ENCODE measurements at places on chromosomes 1 and 21.

GRCh38 chr1:212816567-212817278 is 25.0 kb downstream of the TATDN3 start:
- no peak for DNase-seq

DNA sequence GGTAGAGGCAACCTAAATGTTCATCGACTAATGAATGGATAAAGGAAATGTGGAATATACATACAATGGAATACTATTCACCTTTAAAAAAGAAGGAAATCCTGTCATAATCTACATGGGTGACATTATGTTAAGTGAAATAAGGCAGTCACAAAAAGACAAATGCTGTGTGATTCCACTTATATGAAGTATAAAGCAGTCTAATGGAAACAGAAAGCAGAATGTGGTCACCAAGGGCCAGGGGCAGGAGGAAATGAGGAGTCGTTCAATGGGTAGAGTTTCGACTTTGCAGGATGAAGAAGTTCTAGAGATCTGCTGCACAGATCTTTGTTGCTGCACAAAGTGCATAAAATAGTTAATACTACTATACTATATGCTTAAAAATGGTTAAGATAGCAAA is 7.8 kb downstream of the DIPK1A start:
- DNase-seq = peak; percentile 37

DNA sequence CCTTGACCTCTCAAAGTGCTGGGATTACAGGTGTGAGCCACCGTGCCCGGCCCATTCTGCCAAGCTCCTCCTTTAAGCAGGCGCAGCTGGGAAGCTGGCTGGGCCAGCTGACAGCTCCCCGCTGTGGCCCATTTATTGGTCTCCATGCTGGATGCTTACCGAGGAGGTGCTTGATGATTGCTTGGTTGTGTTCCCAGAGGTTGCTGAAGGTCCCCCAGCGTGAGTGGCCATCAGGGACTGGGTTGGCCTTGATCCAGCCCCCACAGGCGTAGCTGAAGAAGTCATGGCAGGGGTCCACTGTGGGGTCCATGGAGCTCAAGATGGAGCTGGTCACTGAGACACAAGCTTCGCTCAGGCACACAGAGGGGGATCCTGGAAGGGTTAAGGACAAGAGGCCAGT is 17.7 kb downstream of the ECE1 start:
- DNase-seq = no peak

- no peak for DNase-seq
Measured at GRCh38 chr1:84236256-84236655, 65.3 kb upstream of the SAMD13 start.

GRCh38 chr1:106249365-106249764 is 807.1 kb upstream of the PRMT6 start:
- no peak for DNase-seq

GRCh38 chr1:204463125-204464060 is 31.2 kb downstream of the PIK3C2B start:
- DNase-seq = no peak

- no peak for DNase-seq
Measured at GRCh38 chr1:221097479-221098281, 218.4 kb downstream of the HLX start.

- no peak for DNase-seq
Measured at GRCh38 chr1:147283011-147283410, 40.5 kb downstream of the CHD1L start.

DNA sequence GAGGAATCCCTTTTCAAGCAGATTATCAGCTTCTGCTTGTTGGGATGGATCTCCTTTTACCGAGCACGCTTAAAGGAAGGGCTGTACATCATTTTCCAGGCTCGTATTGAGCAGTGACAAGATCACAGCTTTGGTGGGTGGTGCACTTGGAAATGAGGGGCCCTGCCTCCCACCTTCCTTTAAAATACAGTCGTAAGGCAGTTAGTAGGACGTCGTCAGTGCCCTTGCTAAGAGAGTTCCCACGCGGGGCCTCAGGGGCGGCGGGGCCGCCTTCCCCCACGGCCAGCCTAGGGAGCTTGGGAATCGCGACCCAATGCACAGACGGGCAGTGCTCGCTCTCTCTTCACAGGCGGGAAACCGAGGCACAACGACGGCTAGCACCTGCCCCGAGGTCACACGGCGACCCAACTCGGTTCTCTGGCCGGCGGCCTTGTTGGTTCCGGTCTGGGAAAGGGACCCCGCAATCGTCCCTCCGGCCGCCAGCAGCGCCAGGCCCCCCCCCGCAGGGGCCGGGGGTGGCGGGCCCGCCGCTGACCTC is 58.6 kb downstream of the H3-3A start:
- no peak for DNase-seq

- no peak for DNase-seq
Measured at GRCh38 chr1:224504297-224505041, 69.9 kb upstream of the WDR26 start.

- no peak for DNase-seq
Measured at GRCh38 chr1:57017717-57018116, 51.9 kb upstream of the C8B start.

- DNase-seq = no peak
Measured at GRCh38 chr1:6783936-6784559, 1.2 kb upstream of the CAMTA1 start.

- no peak for DNase-seq
Measured at GRCh38 chr1:3623441-3624199, 1.2 kb upstream of the TPRG1L start.

DNA sequence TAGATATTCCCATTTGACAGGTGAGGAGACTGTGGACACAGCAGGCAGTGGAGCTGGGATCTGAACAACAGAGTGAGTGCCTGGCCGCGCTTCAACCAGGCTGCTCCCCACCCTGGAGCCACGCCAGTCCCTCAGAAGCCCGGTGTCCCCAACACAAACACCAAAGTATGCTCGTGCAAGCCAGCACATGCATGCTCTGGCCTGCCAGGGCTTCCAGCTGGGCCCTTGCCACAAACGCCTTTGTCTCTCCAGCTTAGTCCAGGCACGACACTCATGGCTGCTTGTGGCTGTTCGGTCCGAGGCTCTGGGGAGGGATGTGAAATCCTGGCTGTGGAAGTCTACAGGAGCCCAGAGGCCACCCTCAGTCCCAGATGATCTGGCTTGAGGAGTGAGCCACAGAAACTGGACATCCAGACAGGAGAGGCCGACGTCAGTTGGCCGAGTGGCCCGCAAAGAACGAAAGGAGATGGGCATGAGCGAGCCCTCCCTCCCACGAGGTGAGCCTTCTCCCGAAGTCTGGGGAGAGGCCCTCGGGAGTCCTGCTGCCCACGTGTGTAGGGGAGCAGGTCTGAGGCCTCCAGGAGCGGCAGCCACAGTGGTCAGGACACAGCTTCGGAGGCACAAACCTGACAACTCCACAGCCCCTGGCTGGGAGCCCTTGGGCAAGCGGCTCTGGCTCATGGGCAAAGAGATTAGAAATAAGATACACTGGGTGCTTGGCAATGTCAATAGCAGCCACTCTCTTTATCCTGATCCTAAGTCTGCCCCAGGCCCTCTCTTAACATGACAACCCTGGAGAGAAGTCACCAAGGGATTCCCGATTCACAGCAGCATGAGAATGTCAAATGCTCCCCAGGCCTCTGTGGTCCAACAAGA is 117.1 kb upstream of the IFFO2 start:
- no peak for DNase-seq
